ENCODE measurements at places on chromosomes 7 and 10.

- H3K36me3 ChIP-seq = no peaks in the 10 kb centered on the region
- H3K4me3 ChIP-seq = no peak overlapping the region
- DNase-seq = no peak
These were observed 3.4 kb downstream of the GGCT start for GRCh38 chr7:30501264-30501663.

GRCh38 chr10:1737222-1738061 is at the start of gene ADARB2:
Gene ADARB2, minus strand, starts transcription at chr10:1737525.
- H3K27me3 ChIP-seq = no peaks in the 10 kb centered on the region
- DNase-seq = no peak
- H3K27ac ChIP-seq = no peak within 1 kb of the TSS
- peak within 1 kb of the TSS; percentile 35 for H3K4me3 ChIP-seq
- H3K4me1 ChIP-seq = no peaks in the 10 kb centered on the region
- H3K36me3 ChIP-seq = no peaks in the 10 kb centered on the region

GRCh38 chr10:77687621-77688020 is 50.0 kb upstream of the KCNMA1 start:
- no peaks in the 10 kb centered on the region for H3K36me3 ChIP-seq
- H3K4me3 ChIP-seq = no peak overlapping the region
- H3K27ac ChIP-seq = no peak overlapping the region
- no peak for DNase-seq

- H3K4me3 ChIP-seq = no peak overlapping the region
- peaks cover 6% of the 10 kb centered on the region for H3K4me1 ChIP-seq
- peak overlapping the region; percentile 88 for H3K27ac ChIP-seq
These were observed 49.2 kb downstream of the PWWP2B start for GRCh38 chr10:132446195-132446581.

DNA sequence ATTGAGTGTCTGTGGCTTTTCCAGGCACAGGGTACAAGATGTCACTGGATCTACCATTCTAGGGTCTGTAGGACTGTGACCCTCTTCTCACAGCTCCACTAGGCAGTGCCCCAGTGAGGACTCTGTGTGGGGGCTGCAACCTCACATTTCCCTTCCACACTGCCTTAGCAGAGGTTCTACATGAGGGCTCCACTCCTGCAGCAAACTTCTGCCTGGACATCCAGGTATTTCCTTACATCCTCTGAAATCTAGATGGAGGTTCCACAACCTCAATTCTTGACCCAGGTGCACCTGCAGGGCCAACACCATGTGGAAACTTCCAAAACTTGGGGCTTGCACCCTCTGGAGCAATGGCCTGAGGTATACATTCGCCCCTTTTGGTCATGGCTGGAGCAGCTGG is 183.7 kb downstream of the KCND2 start:
- no peaks in the 10 kb centered on the region for H3K36me3 ChIP-seq
- no peak overlapping the region for H3K4me3 ChIP-seq
- H3K27me3 ChIP-seq = no peaks in the 10 kb centered on the region
- DNase-seq = no peak

DNA sequence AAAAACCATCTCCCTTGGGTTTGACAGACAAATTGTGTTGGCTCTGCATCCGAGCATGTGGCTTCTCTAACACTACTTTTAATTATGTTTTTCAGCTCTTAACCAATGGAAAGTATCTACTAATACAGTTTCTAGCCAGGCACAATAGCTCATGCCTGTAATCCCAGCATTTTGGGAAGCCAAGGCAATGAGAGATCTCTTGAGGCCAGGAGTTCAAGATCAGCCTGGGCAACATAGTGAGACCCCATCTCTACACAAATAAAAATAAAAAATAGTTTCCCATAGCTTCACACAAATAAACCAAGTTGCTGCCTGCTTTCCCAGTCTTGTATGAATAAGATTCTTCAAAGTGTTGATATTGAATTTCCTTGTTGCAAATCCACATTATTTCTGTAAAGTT is 13.8 kb upstream of the ARHGAP12 start:
- no peaks in the 10 kb centered on the region for H3K27me3 ChIP-seq
- peak overlapping the region; percentile 74 for H3K27ac ChIP-seq
- no peaks in the 10 kb centered on the region for H3K36me3 ChIP-seq

GRCh38 chr7:70237256-70237655 is 639.0 kb downstream of the AUTS2 start:
- no peaks in the 10 kb centered on the region for H3K27me3 ChIP-seq
- no peak for DNase-seq
- H3K27ac ChIP-seq = no peak overlapping the region
- no peak overlapping the region for H3K4me3 ChIP-seq
- no peaks in the 10 kb centered on the region for H3K36me3 ChIP-seq
- no peaks in the 10 kb centered on the region for H3K4me1 ChIP-seq

DNA sequence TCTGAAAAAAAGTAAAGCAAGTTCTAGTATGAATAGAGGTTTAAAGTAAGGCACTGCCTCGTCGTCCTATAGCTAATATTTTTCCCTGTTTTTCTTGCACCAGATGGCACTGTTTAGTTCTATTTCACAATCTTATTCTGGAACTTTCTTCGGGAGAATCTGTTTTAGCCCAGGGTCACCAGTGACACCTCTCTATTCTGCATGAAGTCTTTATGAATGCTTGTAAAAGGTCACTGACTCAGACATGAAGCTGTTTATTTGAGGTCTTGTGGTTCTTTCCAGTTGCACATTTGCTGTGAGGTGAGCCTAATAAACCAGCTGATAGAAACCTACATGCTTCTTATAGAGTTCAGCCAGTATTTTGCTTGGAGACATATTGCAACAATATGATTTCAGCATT is 444.3 kb downstream of the AUTS2 start:
- no peaks in the 10 kb centered on the region for H3K36me3 ChIP-seq
- no peak overlapping the region for H3K27ac ChIP-seq
- no peaks in the 10 kb centered on the region for H3K4me1 ChIP-seq
- no peak for DNase-seq
- H3K27me3 ChIP-seq = no peaks in the 10 kb centered on the region
- no peak overlapping the region for H3K4me3 ChIP-seq

- H3K4me3 ChIP-seq = no peak overlapping the region
- H3K27me3 ChIP-seq = no peaks in the 10 kb centered on the region
- no peak overlapping the region for H3K27ac ChIP-seq
- peaks cover 13% of the 10 kb centered on the region for H3K36me3 ChIP-seq
These were observed 19.6 kb upstream of the NFKB2 start for GRCh38 chr10:102375867-102376266.

DNA sequence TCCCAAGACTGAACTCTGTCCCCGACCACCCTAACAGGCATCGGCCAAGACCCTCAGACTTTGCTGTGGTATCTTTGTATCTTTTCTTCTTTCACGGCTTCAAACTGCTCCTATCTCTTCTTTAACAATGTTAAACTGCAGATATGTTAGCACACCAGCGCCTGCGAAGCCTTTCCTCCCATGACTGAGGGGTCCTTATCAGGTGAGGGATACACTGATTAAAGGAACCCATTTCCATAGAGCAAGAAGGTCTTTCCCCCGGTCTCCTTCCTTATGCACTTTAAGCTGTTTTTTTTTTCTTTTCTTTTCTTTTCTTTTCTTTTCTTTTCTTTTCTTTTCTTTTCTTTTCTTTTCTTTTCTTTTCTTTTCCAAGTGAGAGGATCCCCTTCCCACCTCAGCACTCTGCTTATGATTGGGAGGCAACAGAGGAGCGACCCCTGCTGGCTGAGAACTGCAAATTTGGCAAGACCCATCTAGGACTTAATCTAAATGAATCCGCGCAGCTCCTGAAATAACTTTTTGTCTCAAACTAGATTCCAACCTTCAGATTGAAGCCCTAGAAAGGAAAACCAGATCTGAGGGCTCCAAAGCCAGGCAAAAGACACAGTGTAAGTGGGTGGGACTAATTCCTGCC is 109.9 kb downstream of the ITGB8 start:
- no peaks in the 10 kb centered on the region for H3K27me3 ChIP-seq
- H3K27ac ChIP-seq = no peak overlapping the region
- H3K4me3 ChIP-seq = no peak overlapping the region
- no peaks in the 10 kb centered on the region for H3K36me3 ChIP-seq

DNA sequence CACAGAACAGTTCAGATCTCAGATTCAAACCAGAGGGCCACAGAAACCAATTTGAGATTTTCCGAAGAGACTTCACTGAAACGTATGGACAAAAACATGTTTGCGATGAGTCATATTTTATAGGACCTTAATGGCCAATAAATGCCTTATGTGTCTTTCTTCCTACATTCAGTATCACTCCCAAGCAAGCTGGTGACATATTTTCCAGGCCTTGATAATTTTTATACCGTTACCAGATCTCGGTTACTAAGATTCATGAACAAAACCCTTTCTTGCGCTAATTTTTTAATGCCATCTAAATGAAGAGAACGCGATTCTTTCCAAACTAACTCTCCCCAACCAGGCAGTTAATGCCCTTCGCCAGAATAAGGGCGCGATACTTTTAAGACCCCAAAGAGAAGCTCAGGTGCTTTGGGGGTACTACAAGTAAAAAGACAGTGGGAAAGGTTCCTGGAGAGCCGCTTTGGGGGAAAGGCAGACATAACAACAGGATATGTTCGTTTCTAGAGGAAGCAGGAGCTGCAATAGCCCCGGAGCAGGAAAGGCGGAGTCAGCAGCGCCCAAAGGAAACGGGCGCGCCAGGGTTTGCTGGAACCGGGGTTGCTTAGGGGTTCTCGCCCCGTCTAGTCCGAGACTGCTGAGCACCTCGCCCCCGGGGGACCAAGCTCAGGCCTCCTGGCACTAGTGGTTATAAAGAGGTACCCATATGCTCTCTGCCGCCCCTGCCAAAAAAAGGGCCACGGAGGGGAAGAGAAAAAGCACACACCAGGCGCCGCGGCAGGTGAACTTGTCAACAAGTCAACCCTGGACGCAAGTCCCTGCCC is 884 bp downstream of the ICA1 start:
- H3K27ac ChIP-seq = peak overlapping the region; percentile 95
- H3K36me3 ChIP-seq = no peaks in the 10 kb centered on the region
- H3K4me3 ChIP-seq = peak overlapping the region; percentile 62
- no peaks in the 10 kb centered on the region for H3K27me3 ChIP-seq

DNA sequence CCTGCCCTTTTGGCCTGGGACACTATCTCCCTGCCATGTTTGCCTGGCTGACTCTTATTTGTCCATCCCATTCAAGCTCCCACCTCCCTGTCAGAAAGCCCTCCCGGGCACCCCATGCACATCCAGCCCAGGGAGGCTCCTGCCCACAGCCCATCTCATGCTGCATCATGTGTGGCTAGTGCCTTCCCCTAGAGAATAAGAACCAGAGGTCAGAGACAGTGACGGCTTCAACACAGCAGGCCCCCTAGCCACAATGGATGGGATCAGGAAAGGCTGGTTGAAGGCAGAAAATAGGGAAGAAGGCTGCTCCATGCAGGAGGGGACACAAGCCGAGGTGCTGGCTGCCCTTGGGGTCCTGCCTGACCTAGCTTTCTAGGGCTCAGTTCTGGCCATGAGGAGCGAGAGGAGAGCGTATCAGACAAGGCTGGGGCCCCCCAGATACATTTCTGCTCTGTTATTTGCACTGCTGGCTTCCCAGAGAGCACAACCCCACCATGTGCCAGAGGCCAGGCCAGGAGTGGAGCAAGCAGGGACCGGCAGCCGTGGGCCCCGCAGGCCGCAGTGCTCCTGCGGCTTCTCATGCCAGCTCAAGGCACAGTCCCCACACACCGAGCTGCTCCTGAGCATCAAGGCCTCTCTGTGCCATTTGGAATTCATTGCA is 161.1 kb upstream of the ZMIZ1 start:
- no peaks in the 10 kb centered on the region for H3K27me3 ChIP-seq
- DNase-seq = no peak

GRCh38 chr7:110803602-110804143 is 287.3 kb upstream of the LRRN3 start:
- no peak for DNase-seq
- H3K36me3 ChIP-seq = no peaks in the 10 kb centered on the region
- no peak overlapping the region for H3K27ac ChIP-seq
- H3K4me1 ChIP-seq = no peaks in the 10 kb centered on the region
- no peaks in the 10 kb centered on the region for H3K27me3 ChIP-seq

- H3K27me3 ChIP-seq = no peaks in the 10 kb centered on the region
- H3K27ac ChIP-seq = peak overlapping the region; percentile 93
These were observed 45.0 kb downstream of the ZCCHC24 start for GRCh38 chr10:79400146-79401004.

DNA sequence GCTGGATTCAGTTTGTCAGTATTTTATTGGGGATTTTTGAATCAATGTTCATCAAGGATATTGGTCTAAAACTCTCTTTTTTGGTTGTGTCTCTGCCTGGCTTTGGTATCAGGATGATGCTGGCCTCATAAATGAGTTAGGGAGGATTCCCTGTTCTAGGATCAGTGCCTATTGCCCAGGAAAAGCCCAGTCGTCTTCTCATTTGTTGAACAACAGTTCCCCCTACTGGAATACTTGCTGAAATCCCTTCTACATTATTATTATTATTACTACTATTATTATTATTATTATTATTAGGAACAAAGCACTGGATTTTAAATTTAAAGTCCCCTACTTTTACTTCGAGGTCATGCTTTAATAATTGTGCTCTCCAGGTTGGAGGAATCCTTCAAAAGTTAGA is 528.9 kb downstream of the MAGI2 start:
- no peak overlapping the region for H3K4me3 ChIP-seq
- DNase-seq = no peak
- no peaks in the 10 kb centered on the region for H3K27me3 ChIP-seq
- no peaks in the 10 kb centered on the region for H3K36me3 ChIP-seq
- H3K4me1 ChIP-seq = no peaks in the 10 kb centered on the region

- H3K27ac ChIP-seq = no peak overlapping the region
- no peaks in the 10 kb centered on the region for H3K36me3 ChIP-seq
- no peaks in the 10 kb centered on the region for H3K27me3 ChIP-seq
- no peak for DNase-seq
- H3K4me1 ChIP-seq = no peaks in the 10 kb centered on the region
These were observed 139.0 kb downstream of the MGMT start for GRCh38 chr10:129605986-129606518.

- DNase-seq = no peak
- H3K27ac ChIP-seq = no peak overlapping the region
- no peaks in the 10 kb centered on the region for H3K4me1 ChIP-seq
- no peak overlapping the region for H3K4me3 ChIP-seq
- H3K36me3 ChIP-seq = no peaks in the 10 kb centered on the region
These were observed 222.3 kb downstream of the KIF20B start for GRCh38 chr10:89923661-89924060.

GRCh38 chr7:81641873-81642272 is 128.0 kb downstream of the HGF start:
- no peak overlapping the region for H3K27ac ChIP-seq
- H3K4me1 ChIP-seq = no peaks in the 10 kb centered on the region
- no peak for DNase-seq
- H3K27me3 ChIP-seq = no peaks in the 10 kb centered on the region
